ENCODE measurements at places on chromosomes 7 and 10. TPM values are rescaled to one million over a fixed set of nuclear protein-coding genes. Genes with fewer than 3 reads are reported as not detected.
A peak's percentile ranks its signal among the peaks of the same experiment; 100 is the strongest.

The STAG3 gene
- 9.0 TPM for total RNA-seq

The PNLIPRP1 gene
- total RNA-seq, result not detected

The PNLIPRP2 gene
- total RNA-seq, result not detected

The TMUB1 gene
- total RNA-seq, result 42.8 TPM

The APBB1IP gene
- total RNA-seq, result not detected

The ZKSCAN5 gene
- total RNA-seq, result 16.2 TPM

The CNPY1 gene
- total RNA-seq, result not detected

GRCh38 chr10:51447119-51447518, 252.3 kb downstream of the CSTF2T start:
- DNase-seq, result no peak

GRCh38 chr10:1961989-1962388, 224.7 kb upstream of the ADARB2 start:
- DNase-seq, result no peak

DNA sequence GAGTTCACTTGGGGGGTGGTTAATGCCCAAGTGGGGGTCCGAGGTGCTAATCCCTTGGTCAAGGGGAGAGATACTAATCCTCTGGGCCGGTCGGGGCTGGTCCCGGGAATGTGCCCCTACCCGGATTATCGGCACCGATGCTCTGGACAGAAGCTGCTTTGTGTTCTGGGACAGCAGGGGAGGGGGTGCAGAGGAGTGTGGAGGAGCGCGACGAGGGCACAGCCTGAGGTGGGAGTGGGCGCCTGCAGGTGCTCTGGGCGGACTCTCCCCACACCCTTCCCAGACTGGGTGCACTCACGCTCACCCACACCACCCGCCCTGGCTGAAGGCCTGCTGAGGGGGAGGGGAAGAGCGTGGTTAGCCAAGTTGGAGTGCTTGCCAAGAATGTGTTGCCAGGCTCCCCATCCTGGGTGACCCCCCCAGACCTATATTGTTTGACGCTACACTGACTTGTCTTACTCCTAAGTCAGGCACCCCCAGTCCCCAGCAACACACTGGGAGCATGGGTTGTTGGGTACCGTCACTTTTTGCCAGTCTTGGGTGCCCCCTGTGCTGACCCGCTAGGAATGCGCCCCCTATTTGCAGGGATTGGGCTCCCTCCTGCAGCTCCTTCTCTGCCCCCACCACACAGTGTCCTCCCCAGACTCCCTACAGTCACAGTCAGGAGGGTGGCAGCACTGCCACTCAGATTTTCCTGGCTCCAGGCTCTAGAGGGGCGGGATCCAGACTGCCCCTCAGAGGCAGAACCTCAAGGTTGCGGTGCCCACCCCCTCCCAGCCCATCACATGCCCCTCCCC, 1.2 kb downstream of the SLC4A2 start:
- DNase-seq, result peak; percentile 82

- DNase-seq, result no peak
Measured at GRCh38 chr10:123086281-123086680, 49.5 kb upstream of the HMX3 start.

GRCh38 chr7:27409776-27410175, 167.2 kb downstream of the EVX1 start:
- peak; percentile 77 for DNase-seq

GRCh38 chr7:116171094-116171493, 39.2 kb upstream of the TES start:
- no peak for DNase-seq

DNA sequence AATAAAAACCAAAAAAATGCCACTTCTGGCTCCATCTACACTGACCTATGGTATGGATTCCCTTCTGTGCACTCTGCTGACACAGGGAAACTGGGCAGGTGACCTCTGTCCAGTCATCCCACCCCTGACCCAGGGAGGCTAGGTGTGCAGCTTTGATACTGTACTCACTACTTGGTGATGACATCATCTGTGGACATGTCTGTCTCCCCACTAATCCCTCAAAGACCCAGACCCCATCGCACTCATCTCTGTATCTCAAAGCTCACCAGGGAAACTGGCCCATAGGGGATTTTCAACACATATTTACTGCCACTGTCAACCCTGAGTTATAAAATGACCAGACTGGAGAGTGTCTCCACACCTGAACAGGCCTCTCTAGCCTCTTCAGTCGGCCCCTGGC, 10.6 kb downstream of the SGMS1 start:
- DNase-seq, result no peak

DNA sequence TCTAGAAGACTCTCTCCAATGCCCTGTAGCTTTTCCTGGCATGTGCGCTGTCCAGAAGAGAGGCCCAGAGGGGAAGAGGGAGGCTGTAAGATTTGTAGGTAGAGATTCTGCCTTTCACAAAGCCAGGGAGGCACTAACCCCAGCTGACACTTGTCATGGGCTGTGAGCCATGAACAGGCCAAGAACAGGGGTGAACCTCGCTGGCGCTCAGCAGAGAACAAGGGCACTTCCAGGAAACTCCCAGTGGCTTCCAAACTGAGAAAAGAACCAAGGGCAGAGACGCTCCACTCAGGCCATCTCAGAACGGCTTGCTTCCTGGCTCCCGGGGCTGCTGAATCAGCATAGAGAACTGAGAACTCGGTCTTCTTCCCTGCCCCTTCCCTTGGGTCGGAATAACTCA, 257.8 kb upstream of the ZNF32 start:
- DNase-seq, result no peak

DNA sequence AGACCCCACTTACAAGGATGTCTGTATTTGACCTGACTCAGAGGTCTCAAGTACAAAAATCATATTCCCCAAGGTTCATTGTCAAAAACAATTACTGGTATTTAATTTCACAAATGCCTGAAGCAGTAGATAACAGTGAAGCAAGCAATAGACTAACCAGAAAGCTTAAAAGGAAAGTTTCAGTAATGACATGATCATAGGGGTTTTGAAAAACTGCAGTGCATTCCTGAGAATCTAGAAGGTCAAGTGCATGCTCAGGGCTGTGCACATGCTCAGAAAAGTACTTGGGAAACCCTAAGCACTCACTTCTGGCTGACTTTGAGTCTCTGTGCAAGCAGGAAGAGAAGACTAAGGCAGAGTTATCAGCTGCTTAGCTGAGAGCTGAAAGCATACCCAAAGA, 27.1 kb downstream of the RASGEF1A start:
- DNase-seq, result no peak

DNA sequence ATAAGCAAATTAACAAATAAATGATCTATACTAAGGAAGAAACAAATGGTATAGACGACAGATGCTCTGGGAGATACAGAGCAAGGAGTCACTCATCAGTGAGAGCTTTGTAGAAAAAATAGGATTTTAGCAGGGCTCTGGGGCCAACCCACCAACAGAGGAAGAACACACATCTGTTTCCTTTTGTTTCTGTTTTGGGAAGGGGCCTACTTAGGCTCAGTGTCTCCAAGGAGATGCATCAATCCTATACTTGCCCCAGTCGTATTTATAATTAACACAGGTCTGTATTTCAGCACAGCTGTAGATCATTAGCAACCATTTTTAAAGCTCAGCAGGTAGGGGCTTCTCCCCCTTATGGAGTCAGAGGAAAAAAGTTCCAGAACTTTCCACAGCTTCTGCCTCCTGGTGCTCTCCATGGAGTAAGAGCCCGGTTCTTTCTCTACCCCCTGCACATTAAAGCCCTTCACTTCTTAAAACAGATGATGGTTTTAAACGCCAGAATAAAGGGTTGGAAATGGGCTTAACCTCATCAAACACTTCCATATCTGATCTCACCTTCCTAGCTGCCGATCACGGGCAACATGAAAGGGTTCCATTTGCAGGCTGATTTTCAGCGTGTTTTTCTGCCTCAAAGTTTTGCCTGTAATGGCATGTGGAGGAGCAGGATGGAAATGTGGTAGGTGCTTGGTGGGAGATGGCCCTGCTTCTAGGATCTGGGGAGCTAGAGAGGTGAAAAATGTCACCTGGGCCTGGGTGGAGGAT, 291.7 kb downstream of the TCF7L2 start:
- DNase-seq, result no peak

DNA sequence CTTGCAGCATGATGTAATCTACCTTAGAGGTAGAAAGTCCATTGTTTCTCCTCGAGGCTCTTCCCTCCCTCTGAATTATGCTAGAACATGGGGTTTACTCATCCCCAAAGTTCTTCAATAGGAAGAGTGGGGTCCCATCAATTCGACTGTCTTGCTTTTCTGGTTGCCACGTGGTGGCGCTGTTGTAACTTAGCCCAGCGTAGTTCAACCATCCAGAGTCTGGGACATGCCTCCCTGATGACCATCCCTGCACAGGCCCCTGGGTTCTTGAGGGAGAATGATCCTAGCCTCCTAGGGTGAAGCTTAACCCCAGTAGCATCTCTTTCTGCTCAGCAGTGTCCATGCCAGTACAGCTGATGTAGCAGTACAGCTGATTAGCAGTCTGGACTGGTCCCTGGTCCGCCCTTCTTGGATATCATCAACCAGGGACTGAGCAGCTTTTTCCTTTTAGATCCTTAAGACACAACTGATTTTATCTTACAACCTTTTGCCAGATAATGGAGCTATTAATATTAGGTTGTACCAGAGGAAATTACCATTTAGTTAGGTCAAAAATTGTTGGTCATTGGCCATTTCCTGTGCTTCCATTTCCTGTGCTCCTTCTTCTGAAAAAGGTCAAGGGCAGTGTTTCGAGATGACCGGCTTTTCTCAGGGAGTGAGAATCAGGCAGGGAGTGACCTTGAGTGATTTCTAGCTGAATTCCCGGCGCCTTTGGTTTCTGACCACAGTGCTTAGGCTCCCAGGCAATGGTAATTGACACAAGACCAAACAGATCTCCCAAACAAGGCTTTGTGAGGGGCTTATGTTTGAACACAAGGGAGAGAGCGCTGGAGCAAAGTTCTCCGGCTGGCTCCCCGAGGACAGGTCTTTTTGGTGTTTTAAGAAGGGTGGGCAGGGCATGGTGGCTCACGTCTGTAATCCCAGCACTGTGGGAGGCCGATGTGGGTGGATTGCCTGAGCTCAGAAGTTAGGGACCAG, 65.4 kb downstream of the TACC2 start:
- DNase-seq, result no peak

- DNase-seq, result no peak
Measured at GRCh38 chr10:98378722-98379121, 36.3 kb downstream of the PYROXD2 start.

- DNase-seq, result peak; percentile 70
Measured at GRCh38 chr10:103736763-103737162, 118.6 kb downstream of the SH3PXD2A start.

DNA sequence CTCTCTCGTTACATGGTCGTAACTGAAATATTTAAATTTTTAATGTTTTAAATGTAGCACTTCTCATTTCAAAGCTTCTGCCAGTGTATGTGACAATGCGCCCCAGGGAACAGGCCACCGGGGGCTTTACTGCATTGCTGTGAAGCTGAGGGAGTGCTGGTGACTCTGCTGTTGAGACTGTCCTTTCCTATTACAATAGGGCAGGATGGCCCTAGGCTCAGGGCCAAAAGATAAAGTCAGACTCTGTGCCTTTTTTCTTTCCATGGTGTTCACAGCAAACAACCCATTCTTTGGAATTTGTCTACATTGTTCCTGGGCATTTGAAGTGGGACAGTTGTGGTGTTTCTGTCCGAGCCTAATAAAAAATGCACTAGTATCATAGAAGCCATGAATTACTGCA, 107.3 kb downstream of the GALNT11 start:
- DNase-seq, result no peak

- DNase-seq, result no peak
Measured at GRCh38 chr10:102231357-102232318, 5.5 kb downstream of the ELOVL3 start.

GRCh38 chr10:60336901-60337630, 52.6 kb downstream of the ANK3 start:
- DNase-seq, result no peak

DNA sequence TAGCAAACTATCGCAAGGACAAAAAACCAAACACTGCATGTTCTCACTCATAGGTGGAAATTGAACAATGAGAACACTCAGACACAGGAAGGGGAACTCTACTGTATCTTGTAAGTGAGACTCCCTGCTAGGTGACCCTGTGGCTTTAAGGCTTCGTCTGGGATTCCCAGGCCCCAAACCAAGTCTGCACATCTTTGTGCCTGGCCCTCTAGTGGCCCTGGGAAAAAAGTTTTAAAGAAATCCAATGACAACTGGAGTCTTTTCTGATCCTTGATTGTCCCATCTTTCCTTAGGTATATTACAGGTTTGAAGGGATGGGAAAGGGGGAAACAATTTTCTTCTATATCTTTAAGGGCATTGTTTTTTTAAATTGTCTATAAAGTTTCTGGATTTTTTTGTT, 10.6 kb upstream of the LIPM start:
- peak; percentile 44 for DNase-seq

GRCh38 chr7:100865372-100865911, 1.7 kb upstream of the TRIP6 start:
- DNase-seq, result peak; percentile 83

GRCh38 chr7:144474800-144475615, 71.5 kb upstream of the NOBOX start:
- no peak for DNase-seq

DNA sequence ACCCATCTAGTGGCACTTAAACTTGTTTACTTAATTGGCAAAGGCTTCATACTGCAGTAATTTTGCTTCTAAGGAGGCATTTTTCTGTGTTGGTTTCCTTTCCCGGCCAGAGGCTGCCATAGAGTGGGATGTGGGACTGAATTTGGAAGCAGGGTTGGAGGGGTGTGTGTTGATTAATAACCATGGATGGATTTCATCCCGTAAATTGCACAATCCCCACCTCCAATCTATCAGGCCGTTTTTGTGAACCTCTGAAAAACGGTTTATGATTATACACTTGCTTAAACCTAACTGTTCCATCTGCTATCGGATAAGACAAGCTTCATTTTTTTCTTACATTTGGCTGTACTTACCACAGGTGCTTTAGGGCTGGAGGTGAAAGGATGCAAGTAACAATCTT, 1.3 kb downstream of the TMEM60 start:
- DNase-seq, result no peak

DNA sequence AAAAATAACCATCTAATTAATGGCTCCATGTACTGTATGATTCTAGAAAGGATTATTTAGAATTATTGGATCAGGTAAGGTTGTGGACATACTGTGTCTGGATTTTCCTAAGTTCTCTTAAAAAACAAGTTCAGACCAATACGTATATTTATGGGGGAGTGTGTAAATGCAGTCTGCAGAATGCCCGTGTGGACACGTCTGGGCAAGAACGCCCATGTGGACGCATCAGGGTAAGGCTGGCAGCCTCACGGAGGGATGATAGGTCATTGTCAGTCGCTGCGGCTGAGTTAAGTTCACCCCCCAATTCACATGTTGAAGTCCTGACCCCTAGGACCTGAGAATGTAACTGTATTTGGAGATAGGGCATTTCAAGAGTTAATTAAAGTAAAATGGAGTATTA, 160.0 kb upstream of the SHH start:
- DNase-seq, result no peak

DNA sequence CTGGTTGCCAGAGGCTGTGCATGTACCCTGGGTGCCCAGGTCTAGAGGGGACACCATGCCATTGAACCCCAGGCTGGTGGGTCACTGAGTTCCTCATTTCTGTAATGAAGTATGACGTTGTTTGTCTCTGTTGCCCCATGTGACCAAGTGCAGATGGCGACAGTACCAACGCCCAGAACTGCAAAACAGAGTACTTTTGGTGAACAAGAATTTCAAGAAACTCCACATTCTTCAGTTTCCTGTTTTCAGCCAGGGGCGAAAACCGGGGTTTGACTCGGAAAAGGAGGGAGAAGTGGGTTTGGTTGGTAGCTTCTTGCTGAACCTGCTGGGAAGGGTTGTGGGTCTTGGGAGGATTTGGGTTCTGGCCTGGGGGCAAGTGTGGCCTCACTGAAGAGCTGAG, 18.2 kb downstream of the CYP17A1 start:
- DNase-seq, result no peak

Measured in A172 (cell line).